CD4-positive, alpha-beta T cell treated with Interleukin-4 for 1 hour (primary cell): ENCODE measurements at places on chromosomes 6 and 20.

DNA sequence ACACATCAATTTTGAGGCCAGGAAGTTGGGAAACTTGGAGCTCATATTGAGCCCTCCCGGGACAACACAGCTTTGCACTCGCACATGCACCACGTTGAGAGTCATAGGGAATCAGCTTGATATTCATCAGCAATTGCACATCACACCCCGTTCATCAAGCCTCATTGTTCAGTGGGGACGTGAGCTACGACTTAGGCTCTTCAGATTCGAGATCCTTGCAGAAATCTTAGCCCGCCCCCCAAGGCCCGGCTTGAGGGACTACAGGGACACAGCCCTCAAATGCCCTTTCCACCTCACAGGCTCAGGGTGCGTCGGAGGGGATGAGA lies 93.0 kb upstream of the MAFB start:
- no peak for DNase-seq

DNA sequence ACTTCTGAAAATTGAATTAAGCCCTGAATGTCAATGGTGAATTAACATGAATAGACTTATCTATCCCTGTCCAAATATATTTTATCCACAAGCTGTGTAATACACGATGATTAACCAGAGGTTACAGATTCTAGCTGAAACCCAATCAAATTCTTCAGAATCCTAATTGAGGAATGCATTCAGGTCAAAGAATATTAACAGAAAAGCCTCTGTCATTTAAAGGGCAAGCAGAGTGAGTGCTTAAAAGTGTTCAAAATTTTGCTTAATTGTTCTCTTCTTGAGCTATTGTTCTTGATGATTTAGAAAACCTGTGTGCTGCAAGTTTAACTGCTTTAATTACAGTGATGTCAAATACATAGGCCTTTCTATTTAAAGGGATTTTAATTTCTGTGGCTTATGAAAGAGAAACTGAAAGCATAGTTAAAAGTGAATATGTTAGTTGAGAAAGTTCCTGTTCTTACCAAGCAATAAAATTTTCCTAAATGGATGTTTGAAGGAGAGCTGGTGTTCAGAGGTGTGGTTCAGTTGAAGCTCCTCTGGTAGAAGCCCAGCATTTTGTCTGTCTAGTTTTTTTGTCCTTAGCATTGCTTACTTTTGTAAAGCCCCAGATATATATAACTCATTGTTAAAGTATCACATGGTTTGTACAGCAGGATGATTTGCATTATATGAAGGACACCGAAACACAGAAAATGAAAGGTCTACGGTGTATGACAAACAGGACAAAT lies 466.3 kb upstream of the PLCB4 start:
- DNase-seq = no peak

DNA sequence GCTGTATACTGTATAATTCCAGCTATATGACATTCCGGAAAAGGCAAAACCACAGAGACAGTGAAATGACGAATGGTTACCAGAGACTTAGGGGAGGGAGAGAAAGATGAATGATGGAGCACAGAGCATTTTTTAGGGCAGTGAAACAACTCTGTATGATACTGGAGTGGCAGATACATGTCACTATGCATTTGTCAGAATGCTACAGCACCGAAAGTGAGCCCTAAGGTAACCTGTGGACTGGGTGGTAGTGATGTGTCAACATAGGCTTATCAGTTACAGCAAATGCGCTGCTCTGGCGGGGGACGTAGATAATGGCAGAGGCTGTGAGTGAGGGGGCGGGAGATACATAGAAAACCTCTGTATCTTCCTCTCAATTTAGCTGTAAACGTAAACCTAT lies 201.3 kb upstream of the SSTR4 start:
- DNase-seq = no peak

GRCh38 chr20:50144362-50144761 lies 9.2 kb downstream of the PEDS1 start:
- DNase-seq = peak; percentile 68

DNA sequence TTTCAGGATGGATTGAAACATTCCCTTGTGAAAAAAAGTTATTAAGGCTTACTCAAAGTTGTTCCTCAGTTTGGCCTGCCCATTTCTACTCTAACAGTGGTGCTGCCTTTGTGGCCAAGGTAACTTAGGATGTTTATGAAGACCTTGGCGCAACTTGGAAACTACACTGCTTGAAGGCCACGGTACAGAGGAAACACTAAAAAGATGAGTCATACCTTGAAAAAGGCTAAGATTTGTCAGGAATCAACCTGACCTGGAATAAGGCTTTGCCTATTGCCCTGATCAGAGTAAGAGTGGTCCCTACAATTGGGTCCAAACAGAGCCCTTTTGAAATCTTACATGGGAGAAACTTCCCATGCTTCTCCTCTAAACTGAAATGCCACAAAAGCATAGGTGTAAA lies 119.9 kb upstream of the MOCS1 start:
- no peak for DNase-seq

- DNase-seq = no peak
Measured at GRCh38 chr20:8104252-8104651, 27.8 kb upstream of the PLCB1 start.

GRCh38 chr20:24533449-24533848 lies 64.0 kb downstream of the SYNDIG1 start:
- DNase-seq = no peak

DNA sequence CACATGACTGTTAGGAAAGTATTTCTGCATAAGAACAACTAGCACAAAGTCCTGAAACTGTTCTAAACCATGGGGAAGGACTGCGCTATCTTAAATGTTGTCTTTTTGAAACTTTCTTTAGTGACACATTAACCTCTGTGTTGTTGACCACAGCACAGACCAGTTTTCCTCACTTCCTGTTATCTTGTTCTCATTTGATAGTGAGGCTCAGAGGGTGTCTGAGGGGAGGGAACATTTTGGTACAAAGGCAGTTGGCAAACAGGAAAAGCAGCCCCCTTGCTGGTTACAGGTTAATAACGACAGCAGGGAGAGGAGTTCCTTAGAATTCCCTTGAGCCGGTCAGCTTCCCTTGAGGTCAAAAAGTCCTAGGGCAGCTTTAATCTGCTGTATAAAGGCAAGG lies 143.5 kb upstream of the BMP2 start:
- DNase-seq = no peak

GRCh38 chr6:151847064-151847463 lies 39.6 kb downstream of the ESR1 start:
- no peak for DNase-seq

DNA sequence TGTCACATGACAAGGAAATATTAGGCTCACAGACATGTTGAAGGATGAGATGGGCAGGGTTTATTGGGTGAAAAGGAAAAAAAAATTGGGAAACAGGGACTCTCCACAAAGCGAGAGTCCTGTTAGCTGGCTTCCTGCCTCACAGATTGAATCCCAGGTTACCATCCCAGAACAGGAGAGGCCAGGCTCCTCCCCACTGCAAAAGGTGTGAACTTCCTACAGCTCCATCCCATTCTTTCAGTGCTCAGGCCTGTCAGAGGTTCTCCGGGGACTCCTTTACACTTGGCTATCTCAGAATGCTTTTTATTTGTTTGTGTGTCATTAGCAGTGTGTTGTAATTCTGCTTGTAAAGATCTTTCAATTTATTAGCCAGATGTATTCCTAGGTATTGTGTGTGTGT lies 115.1 kb downstream of the ADTRP start:
- DNase-seq = no peak

GRCh38 chr6:45518013-45518720 lies 140.4 kb upstream of the SUPT3H start:
- DNase-seq = no peak

GRCh38 chr6:43803055-43803782 lies 33.2 kb downstream of the VEGFA start:
- no peak for DNase-seq
